ENCODE measurements at places on chromosomes 4 and X.

DNA sequence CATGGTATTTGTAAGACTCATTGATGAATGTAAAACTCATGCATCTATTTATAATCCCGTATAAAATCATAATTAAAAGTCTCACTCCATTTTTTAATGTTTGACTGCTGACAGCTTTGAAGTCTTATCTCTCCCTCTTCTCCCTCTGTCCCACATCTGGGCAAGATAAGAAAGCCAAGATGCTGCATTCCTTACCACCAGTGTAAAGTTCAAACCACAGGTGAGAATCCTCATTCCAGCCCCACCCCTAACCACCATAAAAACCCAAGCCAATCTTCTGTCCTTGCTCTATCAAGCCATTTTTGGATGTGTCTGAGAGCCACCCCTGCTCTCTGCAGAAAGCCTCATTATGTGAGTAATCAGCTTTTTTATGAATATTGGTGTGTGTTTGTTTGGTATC, 59.3 kb upstream of the MAGED1 start:
- no peak for DNase-seq

GRCh38 chr4:158758142-158758541, 10.7 kb upstream of the FNIP2 start:
- DNase-seq, result no peak

DNA sequence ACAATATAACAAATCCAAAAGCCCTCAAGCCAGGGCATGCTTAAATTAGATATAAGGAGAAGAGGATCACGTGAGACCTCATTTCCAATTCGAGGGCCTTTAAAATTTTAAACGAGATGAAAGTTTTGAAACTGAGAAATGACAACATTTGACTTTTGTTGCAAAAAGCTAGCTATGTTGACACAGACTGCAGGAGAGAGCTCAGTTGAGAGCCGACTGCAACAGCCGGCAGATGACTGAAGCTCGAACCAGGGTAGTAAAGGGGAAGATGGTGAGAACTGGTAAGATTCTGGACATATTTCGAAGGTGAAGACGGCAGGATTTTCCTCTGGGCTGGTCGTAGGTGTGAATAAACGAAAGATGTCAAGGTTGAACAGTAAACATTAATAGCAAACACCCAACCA, 773 bp downstream of the PRMT9 start:
- DNase-seq, result no peak

DNA sequence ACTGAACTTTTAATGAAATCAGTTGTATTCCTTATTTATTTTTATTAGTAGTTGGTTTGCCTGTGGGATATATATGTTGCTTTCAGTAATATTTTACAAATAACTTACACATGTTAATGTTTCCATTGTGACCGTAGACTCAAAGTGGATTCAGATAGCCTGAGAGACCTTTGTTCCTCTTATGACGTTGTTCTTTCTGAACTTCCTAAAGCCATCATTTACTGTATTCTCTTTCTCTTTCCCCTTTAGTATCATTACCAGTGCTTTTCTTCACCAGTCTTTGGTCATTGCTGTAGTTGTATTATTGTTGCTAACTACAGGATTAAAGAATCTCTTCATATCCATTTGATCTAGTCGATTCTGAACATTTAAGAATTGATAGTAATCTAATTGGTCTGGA, 4.3 kb downstream of the STIM2 start:
- DNase-seq, result no peak

- no peak for DNase-seq
Observed at GRCh38 chr4:83013420-83013867, 2.8 kb upstream of the LIN54 start.

- DNase-seq, result no peak
Observed at GRCh38 chr4:35836596-35836995, 407.7 kb downstream of the ARAP2 start.

- DNase-seq, result no peak
Observed at GRCh38 chrX:39755143-39756032, 342.4 kb downstream of the BCOR start.

DNA sequence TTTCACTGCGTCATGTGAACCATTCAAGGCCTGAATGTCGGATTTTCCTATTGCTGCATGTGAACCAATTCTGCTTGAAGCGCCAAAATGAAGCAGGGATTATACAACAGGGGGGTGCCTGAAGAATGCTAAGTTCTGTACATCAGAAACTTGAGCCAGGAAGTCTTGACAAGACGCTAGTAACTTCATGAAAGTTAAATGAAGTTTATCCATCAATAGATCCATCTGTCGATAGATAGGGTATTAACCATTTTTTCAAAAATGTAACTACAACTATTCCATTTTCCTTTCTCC, 590 bp upstream of the NAF1 start:
- DNase-seq, result no peak

GRCh38 chr4:153513596-153513995, 47.4 kb downstream of the TMEM131L start:
- DNase-seq, result no peak

- DNase-seq, result no peak
Observed at GRCh38 chrX:13452283-13452682, 117.1 kb upstream of the EGFL6 start.

All from stimulated activated CD4-positive, alpha-beta T cell treated with anti-CD3 and anti-CD28 coated beads, TNF-alpha, amount 100 ng/mL, for 1 hour (primary cell).